ENCODE measurements at places on chromosomes 5 and 9.

DNA sequence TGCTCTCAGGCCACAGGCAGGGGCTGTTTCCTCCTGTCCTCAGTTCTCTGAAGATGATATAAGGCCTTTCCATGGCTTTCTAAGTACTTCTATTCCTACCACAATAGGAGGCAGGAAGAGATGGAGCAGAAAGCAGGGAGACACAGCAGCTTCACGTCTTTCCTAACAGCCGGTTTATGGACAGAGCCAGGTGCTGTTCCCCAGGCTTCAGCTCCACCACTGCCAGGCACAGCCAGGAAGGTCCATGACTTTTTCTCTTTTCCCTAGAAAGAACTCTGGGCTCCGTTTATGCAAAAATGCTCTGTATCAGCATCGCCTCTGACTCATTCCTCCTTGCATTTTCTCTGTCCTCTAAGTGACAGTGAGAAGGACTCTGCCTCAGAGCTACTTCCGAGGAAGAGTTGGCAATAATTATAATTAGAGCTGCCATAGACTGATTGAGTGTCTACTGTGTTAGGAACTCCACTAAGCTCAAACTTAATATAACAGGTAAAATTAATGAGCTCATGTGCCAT is 478.5 kb downstream of the RASEF start:
- no peak for DNase-seq

- no peak for DNase-seq
Observed at GRCh38 chr5:95237324-95237723, 47.6 kb downstream of the MCTP1 start.

DNA sequence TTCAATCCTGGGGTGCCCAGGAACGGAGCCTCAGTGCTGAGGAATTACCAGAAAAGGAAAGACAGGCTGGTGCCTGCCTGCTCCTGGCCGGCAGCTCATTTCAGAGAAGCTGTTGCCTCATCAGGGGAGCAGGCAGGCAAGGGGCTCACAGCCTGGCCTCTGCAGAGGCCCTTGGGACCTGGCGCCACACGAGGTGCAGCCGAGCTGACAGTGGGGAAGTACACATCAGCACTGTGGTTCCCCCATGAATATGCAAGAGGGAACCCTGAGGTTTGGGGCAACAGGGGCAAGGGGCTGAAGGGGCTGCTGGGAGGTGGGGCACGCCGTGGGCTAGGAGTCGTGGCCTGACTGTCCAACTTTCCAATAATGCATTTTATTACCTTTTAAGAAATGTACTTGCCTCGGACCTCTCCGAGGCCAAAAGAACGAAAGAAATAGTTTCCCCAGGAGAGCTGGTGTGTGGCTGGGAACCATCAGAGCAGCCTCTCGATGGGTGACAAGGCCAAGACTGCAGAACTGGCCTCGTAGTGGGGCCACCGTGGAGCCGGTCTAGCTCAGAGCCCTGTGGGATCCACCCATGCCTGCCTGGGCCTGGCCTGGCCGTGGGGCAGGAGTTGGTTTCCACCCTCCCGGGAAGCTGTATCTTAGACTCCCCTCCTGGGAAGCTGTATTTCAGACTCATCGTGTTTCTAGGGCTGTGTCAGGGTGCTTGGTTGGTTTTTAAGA is 198.6 kb downstream of the PAX5 start:
- DNase-seq: no peak

GRCh38 chr5:38926121-38926520 is 80.3 kb downstream of the OSMR start:
- no peak for DNase-seq

DNA sequence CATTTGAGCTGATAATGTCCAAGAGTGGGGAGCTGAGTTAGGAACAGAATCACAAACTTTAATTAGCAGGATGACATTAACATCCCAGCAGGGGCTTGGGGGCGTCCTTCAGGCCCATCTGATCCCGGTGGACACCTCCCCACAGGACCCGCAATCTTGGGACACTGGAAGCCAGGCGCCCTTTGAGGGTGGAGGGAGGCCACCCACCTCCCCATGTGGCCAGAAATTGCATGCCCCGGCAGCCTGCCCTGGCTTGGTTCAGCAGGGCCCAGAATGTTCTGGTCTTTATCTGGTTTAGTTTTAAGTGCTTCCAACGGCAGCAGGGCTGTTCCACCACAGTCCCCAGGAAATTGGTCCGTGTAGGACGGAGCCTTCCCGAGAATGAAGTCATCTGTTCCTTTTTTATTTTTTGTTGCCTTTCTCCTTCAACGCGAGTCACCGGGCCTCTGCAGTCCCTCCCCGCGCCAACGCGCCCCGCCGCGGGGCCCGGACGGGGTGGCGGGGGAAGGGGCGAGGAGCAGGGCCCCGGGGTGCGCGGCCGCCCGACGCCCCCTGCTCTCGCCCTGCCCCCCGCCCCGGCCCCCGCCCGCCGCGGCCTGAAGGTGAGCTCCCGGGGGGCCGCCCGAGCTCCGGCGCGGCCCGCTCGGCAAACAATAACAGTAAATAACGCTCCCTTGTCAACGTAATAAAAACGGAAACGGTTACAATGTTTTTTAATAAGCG is 207.9 kb downstream of the C9orf50 start:
- DNase-seq: peak; percentile 85

GRCh38 chr5:20157089-20157488 is 169.1 kb upstream of the CDH18 start:
- DNase-seq: no peak

- DNase-seq: no peak
Observed at GRCh38 chr9:31412081-31412480, 972.4 kb upstream of the ACO1 start.

GRCh38 chr5:43560128-43560527 is 3.3 kb upstream of the PAIP1 start:
- DNase-seq: no peak

DNA sequence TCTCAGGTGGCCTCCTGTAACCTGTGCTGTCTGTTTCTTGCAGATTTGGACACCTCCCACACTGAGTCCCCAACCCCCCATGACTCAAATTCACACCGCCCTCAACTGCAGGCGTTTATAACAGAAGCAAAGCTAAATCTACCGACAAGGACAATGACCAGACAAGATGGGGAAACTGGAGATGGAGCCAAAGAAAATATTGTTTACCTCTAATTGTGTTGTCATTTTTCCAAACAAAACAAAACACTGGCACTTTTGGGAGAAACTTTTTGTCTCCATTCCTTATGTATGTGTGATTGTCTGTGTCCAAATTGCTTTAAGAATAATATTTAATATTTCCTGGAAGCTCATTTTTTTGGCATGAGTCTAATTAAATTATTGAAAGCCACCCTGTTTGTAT is 314.8 kb downstream of the ARHGEF28 start:
- DNase-seq: no peak

DNA sequence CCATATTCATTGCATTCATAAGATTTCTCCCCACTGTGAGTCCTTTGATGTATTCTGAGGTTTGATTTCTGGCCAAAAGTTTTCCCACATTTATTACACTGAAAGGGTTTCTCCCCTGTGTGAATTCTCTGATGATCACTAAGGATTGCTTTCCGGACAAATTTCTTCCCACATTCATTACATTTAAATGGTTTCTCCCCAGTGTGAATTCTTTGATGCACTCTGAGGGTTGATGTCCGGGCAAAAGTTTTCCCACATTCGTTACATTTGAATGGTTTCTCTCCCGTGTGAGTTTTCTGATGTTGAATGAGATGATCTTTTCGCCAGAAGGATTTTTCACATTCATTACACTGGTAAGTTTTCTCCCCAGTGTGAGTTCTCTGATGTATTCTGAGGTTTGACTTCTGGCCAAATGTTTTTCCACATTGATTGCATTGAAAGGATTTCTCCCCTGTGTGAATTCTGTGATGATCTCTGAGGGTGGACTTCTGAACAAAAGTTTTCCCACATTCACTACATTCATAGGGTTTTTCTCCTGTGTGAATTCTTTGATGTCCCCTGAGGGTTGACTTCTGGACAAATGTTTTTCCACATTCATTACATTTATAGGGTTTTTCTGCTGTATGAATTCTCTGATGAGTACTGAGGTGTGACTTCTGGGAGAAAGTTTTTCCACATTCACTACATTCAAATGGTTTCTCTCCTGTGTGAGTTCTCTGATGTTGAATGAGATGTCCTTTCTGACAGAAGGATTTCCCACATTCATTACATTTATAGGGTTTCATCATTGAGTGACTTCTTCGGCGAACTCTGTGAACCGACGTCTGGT is 18.8 kb downstream of the ZNF510 start:
- DNase-seq: no peak

GRCh38 chr5:10746711-10747110 is 14.3 kb downstream of the DAP start:
- DNase-seq: no peak

DNA sequence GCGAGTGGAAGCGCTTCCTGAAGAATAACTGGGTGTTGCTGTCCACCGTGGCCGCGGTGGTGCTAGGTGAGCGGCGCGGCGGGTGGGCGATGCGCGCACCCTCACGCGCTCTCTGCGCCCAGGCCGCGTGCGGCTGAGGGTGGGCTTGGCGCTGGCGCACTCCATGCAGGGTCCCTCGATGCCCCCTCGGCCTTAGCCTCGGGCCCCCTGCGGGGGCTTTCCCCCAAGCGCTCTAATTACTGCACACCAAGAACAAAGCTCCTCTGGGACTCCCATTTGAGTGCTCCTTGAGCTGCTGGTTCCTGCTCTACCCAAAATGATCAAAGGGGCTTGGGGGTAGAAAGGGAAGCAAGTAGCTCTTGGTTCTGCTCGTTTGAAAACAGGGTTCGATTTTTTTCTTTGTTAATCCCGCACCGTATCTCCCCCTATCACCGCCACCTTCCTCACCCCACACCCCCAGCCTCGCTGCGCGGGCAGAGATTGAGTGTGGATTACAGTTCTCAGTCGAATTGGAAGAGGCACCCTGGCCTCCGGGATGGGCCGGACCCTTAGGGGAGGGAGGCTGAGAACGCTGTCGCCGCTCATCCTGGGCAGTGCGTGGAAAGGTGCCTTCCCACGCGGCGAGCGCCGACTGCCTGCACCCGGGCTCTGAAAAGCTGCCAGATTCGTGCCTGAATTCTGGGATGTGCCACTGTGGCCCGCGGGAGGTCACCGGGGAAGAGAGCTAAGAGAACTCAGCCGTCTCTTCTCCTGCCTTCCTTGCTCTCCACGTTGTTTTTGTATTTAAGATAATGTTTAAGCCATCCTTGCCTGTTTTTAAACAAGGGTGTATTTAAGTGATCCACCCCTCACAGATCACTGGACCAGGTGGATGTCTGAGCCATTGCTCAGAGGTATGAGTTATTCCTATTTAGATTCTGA is 697 bp downstream of the SLC1A1 start:
- DNase-seq: peak; percentile 52

- no peak for DNase-seq
Observed at GRCh38 chr5:172873513-172873912, 39.5 kb downstream of the ERGIC1 start.

- no peak for DNase-seq
Observed at GRCh38 chr9:79004032-79004431, 567.7 kb upstream of the TLE4 start.

DNA sequence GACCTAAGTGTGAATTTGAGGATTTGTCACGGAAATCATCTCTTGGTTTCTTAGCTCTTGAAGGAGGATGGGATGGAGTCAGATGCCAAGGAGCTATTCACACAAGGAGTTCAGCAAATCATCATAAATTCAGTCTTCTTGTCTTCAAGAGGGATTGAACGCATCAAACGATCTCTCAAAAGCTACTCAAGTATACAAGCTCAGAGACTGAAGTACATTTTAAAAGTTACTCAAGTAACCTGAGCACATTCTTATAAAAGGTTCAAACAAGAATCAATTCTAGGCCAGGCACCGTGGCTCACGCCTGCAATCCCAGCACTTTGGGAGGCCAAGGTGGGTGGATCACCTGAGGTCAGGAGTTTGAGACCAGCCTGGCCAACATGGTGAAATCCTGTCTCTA is 21.1 kb upstream of the GOLPH3 start:
- peak; percentile 4 for DNase-seq

GRCh38 chr9:16278326-16278999 is 592.0 kb downstream of the BNC2 start:
- no peak for DNase-seq

- no peak for DNase-seq
Observed at GRCh38 chr5:74257645-74258313, 382.7 kb downstream of the ENC1 start.

DNA sequence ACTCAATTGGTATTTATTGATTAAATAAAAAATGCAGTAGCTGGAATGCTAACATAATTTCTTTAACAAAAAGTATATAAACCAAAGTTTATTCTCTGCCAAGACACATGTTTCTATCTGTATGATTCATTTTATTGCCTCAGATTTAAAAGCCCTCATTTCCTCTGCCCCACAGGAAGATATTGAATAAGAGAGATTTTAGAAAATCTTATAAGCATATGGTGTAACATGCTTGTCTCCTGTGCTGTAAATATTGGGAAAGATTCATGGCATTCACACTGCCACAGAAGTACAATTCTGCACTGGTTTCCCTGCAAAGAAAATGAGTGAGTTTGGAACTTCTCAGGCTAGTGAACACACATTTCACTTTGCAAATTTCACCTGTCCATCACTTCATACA is 134.9 kb upstream of the FBXL7 start:
- no peak for DNase-seq

Data from brain (organoid and tissue), 16 donors.